ENCODE measurements at places on chromosomes 2 and 18.

GRCh38 chr2:86397986-86398385 is 43.2 kb upstream of the KDM3A start:
- H3K27ac ChIP-seq, result no peak overlapping the region
- H3K27me3 ChIP-seq, result peaks cover 2% of the 10 kb centered on the region
- no peaks in the 10 kb centered on the region for H3K36me3 ChIP-seq
- no peak for DNase-seq
- H3K4me3 ChIP-seq, result no peak overlapping the region

DNA sequence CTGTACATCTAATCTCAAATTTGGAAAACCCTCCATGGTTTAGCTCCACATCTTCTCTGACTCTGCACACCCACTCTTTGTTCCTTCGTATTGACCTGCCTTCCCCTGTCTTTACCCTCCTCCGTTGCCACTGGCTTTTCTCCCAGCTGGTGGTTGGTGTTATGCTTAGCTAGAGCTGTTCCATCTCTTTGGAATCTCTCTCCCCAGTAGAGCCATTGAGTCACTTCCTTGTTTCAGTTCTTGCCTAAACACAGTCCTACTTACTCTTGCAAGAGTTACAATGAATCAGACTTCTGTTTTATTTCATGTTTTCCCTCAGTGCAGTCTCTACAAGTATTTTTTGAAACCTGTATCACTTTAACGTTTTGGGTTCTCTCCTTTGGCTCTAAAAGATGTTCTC is 263.9 kb downstream of the LTBP1 start:
- no peaks in the 10 kb centered on the region for H3K36me3 ChIP-seq
- no peak for DNase-seq
- H3K4me3 ChIP-seq, result no peak overlapping the region
- H3K4me1 ChIP-seq, result no peaks in the 10 kb centered on the region

GRCh38 chr2:191835539-191836350 is 11.1 kb downstream of the CAVIN2 start:
- H3K4me1 ChIP-seq, result no peaks in the 10 kb centered on the region
- H3K27me3 ChIP-seq, result peaks cover 16% of the 10 kb centered on the region
- no peak overlapping the region for H3K27ac ChIP-seq
- no peak for DNase-seq

- H3K4me3 ChIP-seq, result no peak overlapping the region
- no peaks in the 10 kb centered on the region for H3K36me3 ChIP-seq
- no peaks in the 10 kb centered on the region for H3K4me1 ChIP-seq
- H3K27ac ChIP-seq, result no peak overlapping the region
- H3K27me3 ChIP-seq, result no peaks in the 10 kb centered on the region
Measured at GRCh38 chr18:59744271-59744721, 47.1 kb upstream of the CCBE1 start.

- DNase-seq, result peak; percentile 67
- peaks cover 4% of the 10 kb centered on the region for H3K27me3 ChIP-seq
Measured at GRCh38 chr18:111306-112014, 46.9 kb upstream of the USP14 start.

All from activated T-helper 1 cell treated with anti-CD3 and anti-CD28 coated beads, Interleukin-12 subunit alpha, Interleukin-12 subunit beta, Interleukin-2, Interleukin-4 antibody, amounts not matched to agents 30 ng/mL and 10 ng/mL and 1 ng/mL, durations not matched to agents 14 hours and 24 hours and 36 hours (primary cell).